ENCODE measurements at places on chromosomes 11 and 22.
A peak's percentile ranks its signal among the peaks of the same experiment; 100 is the strongest.

DNA sequence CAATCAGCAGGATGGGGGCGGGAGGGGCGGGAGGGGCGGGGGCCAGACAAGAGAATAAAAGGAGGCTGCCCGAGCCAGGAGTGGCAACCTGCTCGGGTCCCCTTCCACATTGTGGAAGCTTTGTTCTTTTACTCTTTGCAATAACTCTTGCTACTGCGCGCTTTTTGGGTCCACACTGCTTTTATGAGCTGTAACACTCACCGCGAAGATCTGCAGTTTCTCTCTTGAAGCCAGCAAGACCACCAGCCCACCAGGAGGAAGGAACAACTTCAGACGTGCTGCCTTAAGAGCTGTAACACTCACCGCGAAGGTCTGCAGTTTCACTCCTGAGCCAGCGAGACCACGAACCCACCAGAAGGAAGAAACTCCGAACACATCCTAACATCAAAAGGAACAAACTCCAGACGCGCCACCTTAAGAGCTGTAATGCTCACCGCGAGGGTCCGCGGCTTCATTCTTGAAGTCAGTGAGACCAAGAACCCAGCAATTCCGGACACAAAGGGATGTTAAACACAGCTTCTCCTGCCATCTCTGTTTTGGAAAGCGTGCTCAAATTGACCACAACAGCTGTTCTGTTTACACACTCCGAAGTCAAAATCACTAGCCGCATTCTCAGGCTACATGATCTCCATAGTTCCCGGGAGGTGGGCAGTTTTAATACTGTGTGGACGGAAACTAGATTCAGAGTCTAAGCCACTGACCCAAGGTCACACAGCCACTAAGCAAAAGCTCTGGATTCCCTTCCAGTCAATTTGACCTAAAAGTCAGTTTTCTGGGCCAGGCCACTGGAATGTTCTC is 11.9 kb downstream of the PLAAT2 start:
- DNase-seq: peak; percentile 52

DNA sequence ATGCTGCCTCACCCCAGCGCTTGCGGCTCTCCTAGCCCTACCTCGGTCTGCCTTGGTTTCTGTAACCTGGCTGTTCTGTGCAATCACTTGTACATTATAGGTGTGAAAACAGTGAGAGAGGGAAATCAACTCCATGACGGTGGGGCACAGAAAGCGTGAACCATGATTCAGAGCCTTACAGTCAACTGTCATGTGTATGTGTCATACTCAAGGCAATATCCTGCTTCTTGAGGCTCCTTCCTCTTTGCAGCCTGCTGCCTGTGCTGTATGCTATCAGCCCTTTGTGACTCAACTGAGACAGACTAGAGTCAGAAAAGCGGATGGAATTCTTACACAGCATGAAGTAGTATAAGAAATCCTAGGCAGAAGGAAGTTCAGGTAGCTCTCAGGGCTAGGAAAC is 2.1 kb downstream of the NRIP3 start:
- no peak for DNase-seq

- no peak for DNase-seq
These were observed 10.0 kb downstream of the CARD10 start for GRCh38 chr22:37509059-37509860.

DNA sequence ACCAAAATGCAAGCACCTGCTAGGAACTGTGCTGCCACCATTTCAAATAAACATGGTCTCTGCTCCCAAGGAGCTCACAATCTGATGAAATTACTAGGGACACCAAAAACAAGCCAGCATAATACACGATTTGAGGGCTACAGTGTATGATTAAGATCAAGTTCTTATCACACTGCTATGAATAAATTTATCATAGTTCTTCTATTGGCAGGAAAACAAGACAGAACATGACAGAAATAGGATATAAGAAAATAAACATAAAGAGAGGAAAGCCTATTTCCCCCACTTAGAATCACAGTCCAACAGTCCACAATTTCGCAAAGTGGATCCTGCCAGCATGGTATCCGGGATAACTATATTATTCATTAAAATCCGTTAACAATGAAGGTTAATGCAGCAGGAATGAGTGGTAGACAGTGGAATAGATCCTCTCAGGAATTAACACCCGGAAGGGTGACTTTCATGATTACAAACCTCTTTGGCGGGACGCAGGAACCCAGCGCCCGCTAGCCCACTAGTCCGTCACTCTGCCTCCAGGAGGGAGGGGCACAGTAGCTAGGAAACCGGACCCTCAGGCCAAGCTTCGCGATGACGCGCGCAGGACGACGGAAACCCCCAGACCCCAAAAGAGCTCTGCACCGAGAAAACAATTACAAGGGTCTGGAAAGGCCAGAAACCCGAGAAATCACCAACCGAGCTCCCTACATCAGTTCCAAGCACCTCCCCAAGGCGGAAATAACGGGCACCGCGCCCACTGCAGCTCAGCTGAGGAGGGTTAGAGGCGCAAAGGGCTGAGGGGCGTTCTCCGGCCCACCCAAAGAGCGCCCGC is 607 bp downstream of the CCDC82 start:
- no peak for DNase-seq

DNA sequence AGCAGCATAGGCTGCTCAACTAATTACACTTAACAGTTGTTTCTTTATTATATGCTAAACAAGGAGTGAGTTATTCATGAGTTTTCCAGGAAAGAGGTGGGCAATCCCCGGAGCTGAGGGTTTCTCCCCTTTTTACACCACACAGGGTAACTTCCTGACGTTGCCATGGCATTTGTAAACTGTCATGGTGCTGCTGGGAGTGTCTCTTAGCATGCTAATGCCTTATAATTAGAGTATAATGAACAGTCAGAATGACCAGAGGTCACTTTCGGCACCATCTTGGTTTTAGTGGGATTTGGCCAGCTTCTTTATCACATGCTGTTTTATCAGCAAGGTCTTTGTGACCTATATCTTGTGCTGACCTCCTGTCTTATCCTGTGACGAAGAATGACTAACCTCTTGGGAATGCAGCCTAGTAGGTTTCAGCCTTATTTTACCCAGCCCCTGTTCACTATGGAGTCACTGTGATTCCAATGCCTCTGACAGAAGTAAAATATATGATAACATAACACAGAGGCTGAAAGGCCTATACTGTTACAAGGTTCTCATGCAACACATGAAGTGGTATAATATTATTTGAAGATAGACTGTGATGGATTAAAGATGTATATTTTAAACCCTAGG is 41.3 kb upstream of the RDX start:
- DNase-seq: no peak

- no peak for DNase-seq
These were observed 182.4 kb downstream of the SPON1 start for GRCh38 chr11:14144934-14145333.

DNA sequence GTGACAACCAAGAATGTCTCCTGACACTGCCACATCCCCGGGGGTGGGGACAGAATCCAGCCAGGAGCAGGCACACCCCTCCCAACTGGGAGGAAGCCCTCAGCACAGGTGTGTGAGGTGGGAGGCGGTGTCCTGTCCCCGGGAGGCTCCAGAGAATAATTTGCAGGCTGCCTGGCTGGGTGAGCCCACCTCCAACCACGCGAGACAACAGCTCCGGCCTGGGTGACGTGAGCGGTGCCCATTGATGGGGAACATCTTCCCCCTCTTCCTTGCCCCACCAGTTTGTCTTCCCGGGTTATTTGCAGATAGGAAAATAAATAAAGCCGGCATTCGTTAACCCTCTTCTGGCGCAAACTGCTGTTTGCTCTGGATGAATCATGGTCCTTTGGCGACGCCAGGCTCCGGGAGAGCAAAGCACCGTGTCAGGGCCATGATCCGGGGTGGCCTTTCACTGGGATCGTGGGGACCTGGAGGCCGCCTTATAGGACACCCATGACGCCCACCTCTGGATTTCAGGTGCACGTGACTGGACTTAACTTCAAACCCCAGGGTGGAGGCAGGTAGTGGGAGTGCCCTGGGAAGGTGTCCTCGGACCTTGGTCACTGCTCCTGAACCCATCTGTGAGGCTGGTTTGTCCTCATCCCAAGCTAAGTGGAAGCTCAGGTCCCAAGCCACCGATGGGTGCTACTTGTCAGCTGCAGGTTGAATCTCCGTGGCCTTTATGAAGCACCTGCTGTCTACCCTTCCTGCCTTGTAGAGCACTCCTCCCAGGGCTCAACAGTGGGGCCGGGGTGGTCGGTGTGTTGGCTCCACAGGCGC is 13.9 kb downstream of the CCND1 start:
- no peak for DNase-seq

GRCh38 chr11:2826679-2827056 is 58.9 kb downstream of the CDKN1C start:
- no peak for DNase-seq

DNA sequence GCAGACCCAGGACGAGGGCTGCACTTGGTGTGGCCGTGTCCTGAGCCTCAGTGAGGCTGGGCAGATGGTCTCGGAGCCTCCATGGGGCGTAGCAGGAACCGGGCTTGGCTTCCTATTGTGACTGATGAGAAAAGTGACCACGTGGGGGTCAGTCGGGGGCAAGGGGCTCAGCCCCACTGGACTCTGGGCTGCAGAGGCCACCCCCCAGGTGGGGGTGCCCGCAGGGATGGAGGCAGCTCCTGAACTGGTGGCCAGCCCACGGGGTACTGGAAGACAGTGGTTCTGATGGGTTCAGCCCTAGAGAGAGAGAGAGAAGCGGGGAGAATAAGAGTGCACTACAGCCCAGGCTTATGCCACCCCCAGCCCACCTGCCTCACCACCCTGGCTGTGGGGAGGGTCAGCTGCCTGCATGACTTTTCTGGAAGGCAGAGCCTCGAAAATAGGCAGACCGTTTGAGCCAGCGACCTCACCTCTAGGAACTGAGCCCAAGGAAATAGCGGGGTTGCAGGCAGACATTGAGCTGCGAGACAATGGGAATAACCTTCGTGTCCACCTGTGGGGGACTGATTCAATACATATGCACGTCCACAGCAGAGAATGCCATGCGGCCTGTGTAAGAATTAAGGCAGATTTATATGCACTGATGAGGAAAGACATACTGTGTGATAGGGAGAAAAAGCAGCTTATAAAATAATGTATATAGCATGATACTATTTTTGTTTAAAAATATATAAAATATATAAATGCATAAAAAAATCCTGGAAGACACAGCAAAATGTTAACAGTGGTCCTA is 11.5 kb downstream of the CABP7 start:
- no peak for DNase-seq

DNA sequence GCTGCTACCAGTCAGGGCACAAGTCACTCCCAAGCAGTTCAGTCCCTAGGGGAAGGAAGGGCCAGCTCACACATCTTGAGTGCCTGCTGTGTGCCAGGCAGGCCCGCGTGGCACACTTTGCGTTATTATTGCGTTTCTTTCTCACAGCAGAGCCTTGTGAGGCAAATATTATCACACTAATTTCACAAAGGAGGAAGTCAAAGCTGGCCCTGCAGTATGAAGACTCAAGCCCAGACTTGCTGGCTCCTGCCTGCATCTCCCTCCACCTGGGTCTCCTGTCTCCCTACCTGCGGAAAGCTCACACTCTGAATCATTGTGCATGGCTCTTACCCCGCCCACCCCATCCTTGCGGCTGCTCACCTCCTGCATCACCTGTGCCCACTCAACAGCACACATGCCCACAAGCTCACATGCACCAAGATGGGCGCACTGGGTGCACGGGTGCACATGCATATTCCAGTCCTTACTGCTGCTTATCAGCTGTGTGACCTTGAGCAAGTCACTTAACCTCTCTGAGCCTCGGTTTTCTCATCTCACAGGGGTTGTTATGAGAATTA is 31.7 kb upstream of the P2RY2 start:
- DNase-seq: no peak

DNA sequence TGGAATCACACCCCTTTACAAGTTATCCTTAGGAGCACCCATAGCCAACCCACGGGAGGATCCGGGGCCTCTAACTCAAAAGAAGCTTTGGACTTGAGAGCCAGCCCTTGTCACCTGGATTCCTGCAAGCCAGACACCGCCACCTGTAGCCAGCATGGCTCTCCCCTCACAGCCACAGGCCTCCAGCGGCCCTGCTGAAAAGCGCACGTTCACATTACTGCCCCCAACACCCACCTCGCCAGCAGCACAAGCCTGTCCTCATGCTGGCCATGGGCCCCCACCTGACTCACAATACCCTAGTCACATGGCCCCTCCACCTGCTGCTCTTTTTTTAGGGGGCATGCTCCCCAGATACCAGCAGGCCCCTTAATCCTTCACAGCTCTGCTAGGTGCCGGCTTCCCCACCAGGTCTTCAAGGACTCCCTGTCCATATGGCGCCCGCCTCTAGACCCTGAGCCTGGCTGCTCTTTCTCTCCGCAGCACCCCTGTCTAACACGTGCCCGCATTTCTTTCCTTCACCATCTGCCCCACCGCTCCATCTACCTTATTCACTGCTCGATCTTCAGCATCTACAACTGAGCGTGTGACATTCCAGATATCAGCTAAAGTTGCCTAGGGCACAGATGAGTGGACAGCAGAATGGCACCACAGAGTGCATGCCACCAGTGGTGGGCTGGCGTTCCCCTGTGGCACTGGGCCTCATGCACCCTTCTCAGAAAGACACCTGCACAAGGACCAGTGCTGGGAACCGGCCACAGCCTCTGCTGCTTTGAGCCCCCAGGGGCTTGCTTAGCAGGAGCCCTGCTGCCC is 6.6 kb downstream of the CARS1 start:
- no peak for DNase-seq

DNA sequence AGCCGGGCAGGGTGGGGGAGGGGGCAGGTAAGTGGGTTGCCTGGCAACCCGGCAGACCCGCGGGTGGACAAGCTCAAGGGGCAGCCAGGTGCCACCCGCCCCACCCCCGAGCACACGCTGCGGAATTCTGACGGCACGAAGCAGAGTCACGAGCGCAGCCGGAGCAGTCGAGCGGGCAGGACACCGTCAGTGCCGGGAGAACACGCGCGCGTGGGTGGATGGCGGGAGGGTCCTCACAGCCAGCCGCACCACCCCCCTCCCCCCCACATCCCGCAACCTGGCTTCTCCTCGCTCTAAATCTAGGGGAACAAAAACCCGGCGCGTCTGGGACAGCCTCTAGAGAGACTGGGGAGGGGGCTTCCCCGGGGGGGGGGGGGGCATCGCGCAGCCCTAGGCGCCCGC is 133.1 kb upstream of the HSD17B12 start:
- no peak for DNase-seq

- no peak for DNase-seq
These were observed 8.9 kb downstream of the RAPSN start for GRCh38 chr11:47440054-47440476.

- no peak for DNase-seq
These were observed 98.2 kb downstream of the AMOTL1 start for GRCh38 chr11:94866231-94866822.

GRCh38 chr11:130763087-130763980 is 152.9 kb downstream of the SNX19 start:
- no peak for DNase-seq

DNA sequence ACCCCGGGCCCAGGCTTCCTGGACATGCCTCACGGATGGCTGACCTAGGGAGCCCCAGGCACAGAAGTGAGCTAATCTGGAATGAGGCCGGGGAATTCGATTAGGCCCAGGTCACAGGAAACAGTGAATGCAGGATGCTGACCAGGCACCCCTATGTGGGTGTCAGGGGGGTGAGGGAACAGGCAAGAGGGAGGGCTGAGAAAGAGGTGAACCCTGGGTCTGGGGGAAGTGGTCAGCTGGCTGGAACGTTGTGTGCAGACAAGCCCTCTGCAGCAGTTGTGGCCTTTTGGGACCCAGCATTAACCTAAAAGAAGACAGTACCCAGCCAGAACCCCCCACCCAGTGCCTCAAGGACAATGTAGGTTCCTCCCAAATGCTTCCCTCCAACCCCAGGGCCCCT is 8.1 kb downstream of the SERHL2 start:
- DNase-seq: no peak

All from lower leg skin (tissue), 4 donors.